Bronchial smooth muscle cell (primary cell): ENCODE measurements at places on chromosomes 4 and X. TPM values are rescaled to one million over a fixed set of nuclear protein-coding genes. Genes with fewer than 3 reads are reported as not detected.

The AADAT gene
- 2.0 and 2.1 TPM in 2 replicates for total RNA-seq

The CLIC2 gene
- total RNA-seq = 13.7 and 21.0 TPM in 2 replicates

The ZNF157 gene
- total RNA-seq = 0.32 and 0.43 TPM in 2 replicates

The ADH4 gene
- total RNA-seq = not detected in 2 replicates
